Ascending aorta (tissue), 2 donors: ENCODE measurements at places on chromosomes 1 and 21. TPM values are rescaled to one million over a fixed set of nuclear protein-coding genes. Genes with fewer than 3 reads are reported as not detected.

Gene GBP6
- total RNA-seq = not detected

DNA sequence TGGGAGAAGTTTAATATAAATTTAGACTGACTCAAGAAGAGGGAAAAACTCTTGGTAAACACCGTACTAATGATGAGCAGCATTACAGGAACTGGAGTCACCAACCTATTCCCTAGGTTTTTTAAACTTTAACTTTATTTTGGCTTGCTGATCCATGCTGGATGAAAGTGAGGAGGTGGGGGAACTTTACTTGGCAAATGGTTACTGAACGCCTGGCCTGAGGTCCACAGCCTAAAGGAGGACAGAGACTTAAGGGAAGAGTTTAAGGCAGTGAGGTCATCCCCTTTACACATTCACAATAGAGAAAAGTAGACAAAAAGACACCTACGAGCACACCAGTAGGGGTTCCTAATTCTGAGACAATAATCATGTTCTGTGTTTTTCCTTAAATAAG, 25.6 kb upstream of the A3GALT2 start:
- no peaks in the 10 kb centered on the region for H3K27me3 ChIP-seq
- DNase-seq = no peak
- peaks cover 9% of the 10 kb centered on the region for H3K36me3 ChIP-seq
- H3K27ac ChIP-seq = peak overlapping the region; percentile 91

Gene TRIM58
- total RNA-seq = 0.53 TPM

DNA sequence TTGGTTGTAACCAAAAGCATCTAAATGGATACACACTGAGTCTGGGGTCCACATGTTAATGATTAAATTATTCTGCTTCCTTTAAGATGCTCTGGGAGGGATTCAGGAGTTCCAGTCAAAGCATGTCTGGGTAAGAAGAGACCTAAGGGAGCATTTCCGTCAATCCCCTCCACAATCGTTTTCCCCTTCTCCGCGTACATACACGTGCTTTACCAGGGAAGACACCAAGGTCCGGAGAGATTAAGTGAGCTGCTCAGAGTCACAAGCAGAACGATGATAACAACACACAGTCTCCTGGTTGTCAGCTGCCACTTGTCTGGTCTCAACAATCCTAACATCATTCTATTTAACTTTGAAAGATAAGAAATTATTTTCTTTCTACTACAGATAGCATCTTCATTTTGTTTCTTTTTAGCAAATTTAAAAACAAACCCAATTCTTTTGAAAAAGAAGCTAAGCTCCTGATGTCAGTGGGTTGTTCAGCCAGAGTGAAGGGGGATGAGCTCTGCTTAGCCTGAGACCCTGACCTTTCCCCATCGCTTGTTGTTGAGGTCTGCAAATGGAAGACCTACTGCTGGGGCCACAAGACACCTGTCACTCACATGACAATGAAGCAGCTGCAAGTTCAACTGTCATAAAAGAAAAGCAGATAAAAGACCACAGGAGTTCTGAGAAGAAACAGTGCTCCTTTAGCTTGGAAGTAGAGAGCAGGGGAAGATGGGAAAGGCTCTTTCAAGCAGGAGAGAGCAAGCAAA, 4.5 kb downstream of the PAFAH2 start:
- H3K4me3 ChIP-seq = no peak overlapping the region
- H3K27ac ChIP-seq = no peak overlapping the region
- no peak for DNase-seq
- peaks cover 5% of the 10 kb centered on the region for H3K36me3 ChIP-seq
- no peaks in the 10 kb centered on the region for H3K27me3 ChIP-seq

DNA sequence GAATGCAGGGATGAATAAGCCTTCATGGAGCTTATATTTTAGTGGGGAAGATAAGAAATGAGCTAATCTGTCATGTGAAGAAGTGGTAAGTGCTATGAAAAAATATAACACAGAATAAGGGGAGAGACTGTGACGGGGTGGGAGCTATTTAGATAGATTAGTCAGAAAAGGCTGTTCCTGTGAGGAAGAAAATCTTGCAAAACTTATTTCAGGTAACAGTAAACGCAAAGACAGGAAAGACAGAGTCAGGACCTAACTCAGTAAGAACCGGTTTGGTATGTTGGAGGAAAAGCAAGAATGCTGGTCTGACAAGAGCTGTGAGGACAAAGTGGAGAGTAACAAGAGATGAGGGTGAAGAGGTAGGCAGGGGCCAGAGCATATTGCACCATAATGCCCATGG, 22.0 kb downstream of the GNAI3 start:
- H3K4me3 ChIP-seq = no peak overlapping the region
- no peak overlapping the region for H3K27ac ChIP-seq
- H3K4me1 ChIP-seq = peaks cover 5% of the 10 kb centered on the region
- H3K27me3 ChIP-seq = no peaks in the 10 kb centered on the region
- H3K36me3 ChIP-seq = no peaks in the 10 kb centered on the region

Gene BGLAP
- 19.1 TPM for total RNA-seq

GRCh38 chr1:151435174-151435573, 24.1 kb downstream of the POGZ start:
- DNase-seq = no peak
- H3K27me3 ChIP-seq = no peaks in the 10 kb centered on the region
- no peak overlapping the region for H3K4me3 ChIP-seq
- H3K4me1 ChIP-seq = no peaks in the 10 kb centered on the region
- H3K36me3 ChIP-seq = peaks cover 5% of the 10 kb centered on the region

DNA sequence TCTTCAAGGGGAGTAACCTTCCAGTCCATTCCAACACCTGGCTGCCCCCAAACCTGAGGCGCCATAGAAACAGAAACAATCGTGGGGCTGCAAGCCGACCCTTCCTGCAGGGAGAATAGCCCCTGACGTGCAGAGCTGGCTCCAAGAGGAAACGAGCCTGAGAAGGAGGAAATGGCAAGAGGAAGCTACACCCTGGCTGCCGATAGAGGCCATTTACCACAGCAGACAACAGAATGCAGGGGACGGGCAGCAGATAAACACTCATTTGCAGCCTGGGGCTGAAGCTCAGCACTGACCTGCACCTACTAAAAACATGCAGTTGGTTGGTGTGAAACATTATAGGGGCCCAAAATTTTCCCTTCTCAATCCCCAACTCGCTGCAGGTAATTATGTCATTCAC, 8.7 kb upstream of the TDRD10 start:
- H3K4me1 ChIP-seq = no peaks in the 10 kb centered on the region
- no peak for DNase-seq
- H3K27ac ChIP-seq = no peak overlapping the region

DNA sequence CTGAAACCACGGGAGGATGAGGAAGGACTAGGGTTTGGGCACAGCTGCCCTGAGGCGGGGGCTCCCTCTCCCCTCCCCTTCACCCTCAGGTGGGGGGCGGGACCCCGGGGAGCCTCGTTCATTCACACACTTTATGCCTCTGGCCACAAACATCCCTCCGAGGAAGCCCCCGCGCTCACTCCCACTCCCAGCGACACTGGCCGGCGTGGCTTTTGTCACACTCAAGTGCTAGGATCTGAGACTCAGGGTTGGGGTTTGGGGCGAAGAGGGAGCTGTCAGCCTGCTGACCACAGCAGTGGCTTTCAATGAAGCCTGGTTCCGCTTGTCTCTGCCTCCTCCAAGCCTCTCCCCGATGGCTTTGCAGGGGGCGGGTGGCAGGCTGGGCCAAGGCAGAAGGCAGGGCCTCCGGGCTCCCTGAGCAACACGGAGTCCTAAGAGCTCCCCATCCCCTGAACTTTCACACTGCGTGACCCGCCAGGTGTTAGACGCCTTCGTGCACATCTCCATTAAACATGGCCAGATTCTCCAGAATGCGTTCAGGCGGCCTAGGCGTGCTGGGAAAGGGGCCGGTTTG, 178.1 kb downstream of the NPHP4 start:
- no peak overlapping the region for H3K27ac ChIP-seq
- H3K27me3 ChIP-seq = no peaks in the 10 kb centered on the region
- H3K4me1 ChIP-seq = no peaks in the 10 kb centered on the region
- no peaks in the 10 kb centered on the region for H3K36me3 ChIP-seq
- DNase-seq = no peak

Gene ITLN1
- total RNA-seq = 2.2 TPM

DNA sequence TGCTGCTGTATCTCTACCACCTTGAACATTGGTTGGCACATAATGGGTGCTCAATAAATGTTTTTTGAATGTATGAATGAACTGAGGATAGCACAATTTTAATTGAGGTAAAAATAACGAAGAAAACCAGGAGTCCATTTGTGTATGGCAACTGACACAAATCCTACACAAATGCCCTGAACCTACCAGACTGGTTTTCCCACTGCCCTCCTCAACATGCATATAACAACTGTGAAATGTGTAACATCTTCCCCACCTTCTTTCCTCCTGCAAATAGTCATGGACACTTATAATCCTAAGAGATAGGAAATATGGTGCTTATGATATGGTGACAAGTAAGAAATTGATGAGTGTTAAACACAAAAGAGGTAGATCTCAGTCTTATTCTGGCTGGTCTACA, 9.9 kb upstream of the LMO4 start:
- no peak overlapping the region for H3K4me3 ChIP-seq
- H3K27ac ChIP-seq = no peak overlapping the region
- no peaks in the 10 kb centered on the region for H3K36me3 ChIP-seq
- no peak for DNase-seq

Gene KIF2C
- total RNA-seq = 0.53 TPM

DNA sequence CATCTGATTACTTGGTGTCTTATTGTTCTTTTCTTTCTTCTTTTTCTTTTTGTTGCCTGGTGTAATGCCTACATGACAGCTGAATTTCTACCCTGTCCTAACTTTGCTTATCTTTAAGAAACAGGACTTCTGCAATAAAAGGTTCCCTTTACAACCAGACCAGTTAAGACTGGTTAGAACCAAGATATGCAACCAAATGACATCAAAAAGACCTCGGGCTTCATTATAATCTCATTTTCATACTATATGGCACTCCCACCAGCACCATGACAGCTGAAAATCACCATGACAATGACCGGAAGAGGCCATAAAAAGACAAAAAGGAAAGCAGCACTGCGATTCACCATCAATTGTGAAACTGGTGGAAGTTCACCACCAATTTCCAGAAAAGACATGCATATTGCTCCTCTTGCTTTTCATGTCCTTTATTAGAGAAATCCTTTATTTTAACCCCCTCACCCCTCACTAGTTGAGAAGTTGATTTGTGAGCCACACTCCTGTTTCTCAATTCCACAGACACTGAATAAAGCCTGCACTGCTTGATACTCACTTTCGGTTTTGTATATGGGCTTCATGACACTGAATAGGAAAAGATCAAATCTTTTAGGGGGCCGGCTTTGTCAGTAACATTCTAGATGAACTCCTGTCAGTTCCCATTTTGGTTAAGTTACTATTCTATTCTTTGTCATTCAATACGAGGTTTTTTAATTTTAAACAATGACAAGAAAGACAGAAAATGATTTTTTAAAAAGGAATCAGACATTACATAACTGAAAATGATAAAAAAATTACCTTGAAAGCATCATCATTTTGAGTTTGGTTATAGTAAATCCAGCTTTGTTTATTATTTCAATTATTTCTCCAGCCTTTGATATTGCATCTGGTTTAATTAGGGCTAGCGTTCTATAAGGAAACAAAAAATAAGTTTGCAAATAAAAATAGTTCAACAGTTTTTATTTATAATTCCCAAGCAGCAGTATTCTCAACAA, 58.1 kb downstream of the NME7 start:
- no peak overlapping the region for H3K27ac ChIP-seq
- H3K4me1 ChIP-seq = no peaks in the 10 kb centered on the region
- H3K36me3 ChIP-seq = no peaks in the 10 kb centered on the region
- no peaks in the 10 kb centered on the region for H3K27me3 ChIP-seq

GRCh38 chr1:28720376-28720775, 16.4 kb upstream of the YTHDF2 start:
- H3K4me1 ChIP-seq = no peaks in the 10 kb centered on the region
- H3K27ac ChIP-seq = no peak overlapping the region
- H3K36me3 ChIP-seq = peaks cover 6% of the 10 kb centered on the region
- no peak for DNase-seq
- H3K4me3 ChIP-seq = no peak overlapping the region

- H3K27me3 ChIP-seq = no peaks in the 10 kb centered on the region
- no peak overlapping the region for H3K27ac ChIP-seq
- no peaks in the 10 kb centered on the region for H3K4me1 ChIP-seq
- no peak for DNase-seq
Measured at GRCh38 chr21:42580076-42580792, 66.6 kb downstream of the SLC37A1 start.
